ENCODE measurements at places on chromosomes 7 and 10.
A peak's percentile ranks its signal among the peaks of the same experiment; 100 is the strongest.

GRCh38 chr7:9608560-9608959 lies 1175.2 kb downstream of the NXPH1 start:
- no peak for DNase-seq

GRCh38 chr10:102752934-102753664 lies 9.4 kb downstream of the WBP1L start:
- peak; percentile 82 for DNase-seq

DNA sequence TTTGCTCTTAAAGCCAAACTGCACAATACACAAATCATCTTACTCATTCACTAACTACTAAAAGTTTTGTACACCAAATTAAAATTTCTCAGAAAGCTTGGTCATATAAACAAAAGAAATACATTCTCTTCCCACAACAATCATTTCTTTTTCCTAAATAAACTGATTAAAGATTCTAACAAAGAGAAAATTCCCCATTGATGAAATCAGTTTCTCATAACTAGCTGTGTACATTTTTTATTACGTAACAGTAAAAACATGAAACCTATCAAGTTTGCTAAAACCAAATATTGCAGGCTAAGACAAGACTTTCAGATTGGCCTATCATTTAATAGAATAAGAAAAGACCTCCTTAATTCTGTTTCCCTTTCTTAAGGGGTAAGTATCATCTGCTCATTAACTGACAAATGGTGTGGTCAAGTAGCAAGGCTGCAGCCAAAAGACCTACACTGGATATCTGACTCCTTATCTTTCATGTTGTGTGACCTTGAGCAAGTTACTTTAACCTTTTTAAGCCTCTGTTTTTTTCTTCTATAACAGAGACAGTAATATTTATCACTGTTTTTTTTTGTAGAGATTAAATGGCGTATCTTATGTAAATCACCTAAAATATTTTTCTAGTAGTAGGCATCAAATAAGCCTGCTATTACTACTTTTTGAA lies 22.4 kb downstream of the NAMPT start:
- peak; percentile 11 for DNase-seq

DNA sequence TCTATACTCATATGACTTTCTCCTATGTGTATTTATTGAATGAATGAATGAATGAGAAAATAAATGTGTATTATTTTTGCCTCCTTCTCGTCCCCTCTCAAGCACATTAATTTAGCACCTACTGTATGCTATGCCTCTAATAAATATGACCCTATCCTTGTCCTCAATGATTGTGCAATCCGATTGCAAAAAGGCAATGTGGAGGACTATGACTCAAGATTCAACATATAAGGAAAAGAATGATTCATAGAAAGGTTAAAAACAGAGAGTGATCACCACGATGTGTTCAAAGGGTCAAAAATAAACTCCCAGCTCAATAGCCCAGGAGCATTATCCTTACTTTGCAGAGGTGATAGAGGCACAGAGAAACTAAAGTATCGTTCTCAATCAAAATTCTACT lies 322.8 kb upstream of the SORCS1 start:
- peak; percentile 1 for DNase-seq

GRCh38 chr10:8815969-8816368 lies 761.5 kb downstream of the GATA3 start:
- DNase-seq, result no peak

- DNase-seq, result no peak
Measured at GRCh38 chr10:36313142-36313541, 671.0 kb upstream of the FZD8 start.

DNA sequence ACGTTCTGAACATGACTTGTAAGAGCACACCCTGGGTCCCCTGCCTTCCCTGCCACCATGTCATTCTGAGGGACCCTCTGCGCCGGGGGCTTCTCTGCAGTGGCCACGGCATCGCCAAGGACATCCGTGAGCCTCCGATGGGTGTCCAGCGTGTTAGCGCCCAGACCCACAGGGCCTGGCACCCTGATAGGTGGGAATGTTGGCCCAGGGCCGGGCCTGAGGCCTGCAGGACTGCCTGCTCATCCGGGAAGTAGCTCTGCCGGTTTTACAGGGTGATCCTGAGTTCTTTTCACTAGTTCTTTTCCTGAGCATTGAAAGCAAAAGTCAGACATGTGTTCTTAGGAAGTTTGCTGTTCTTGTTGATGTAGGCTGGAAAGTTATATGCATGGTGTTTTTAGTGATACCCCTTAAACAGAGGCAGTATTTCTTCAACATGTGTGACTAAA lies 54.5 kb downstream of the WDR37 start:
- DNase-seq, result no peak

DNA sequence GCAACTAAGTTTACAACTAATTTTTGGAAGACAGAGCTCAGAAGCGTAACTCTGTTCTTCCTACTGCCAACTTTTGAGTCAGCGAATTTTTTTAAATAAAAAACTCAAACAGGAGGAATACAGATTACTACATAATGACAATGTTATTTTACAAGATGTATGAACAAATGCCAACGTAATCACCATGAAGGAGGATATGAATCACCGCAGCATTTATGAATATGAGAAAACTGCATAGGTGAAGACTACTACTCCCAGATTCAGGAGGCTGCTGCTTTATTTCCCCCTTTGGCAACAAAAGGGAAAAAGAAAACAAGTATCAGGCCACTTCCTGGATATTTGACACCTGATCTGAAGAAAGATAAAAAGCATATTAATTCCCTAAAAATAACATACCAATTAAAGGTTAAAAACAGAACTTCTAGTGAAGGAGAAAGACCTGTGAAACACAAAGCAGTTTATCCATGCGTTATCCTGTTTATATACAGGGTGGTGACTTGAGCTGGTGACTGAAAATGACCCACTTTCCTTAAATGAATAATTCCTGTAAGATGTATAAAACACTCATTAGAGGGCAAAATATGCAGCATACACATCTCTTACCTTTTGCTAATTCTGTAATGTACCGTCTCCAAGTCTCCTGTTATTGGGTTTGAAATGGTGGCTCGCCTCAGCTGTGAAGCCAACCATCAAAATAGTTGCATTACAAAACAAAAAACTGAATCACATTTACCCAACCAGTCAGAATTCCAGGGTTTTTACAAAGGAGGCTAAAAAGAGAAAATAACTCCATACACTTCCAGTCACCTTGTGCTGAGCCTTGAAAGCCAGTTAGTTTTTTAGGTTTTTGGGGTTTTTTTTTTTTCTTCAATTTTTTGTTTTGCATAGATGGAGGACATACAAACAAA lies 52.0 kb downstream of the P4HA1 start:
- DNase-seq, result peak; percentile 91

GRCh38 chr7:137538361-137538762 lies 194.8 kb upstream of the PTN start:
- DNase-seq, result peak; percentile 21

DNA sequence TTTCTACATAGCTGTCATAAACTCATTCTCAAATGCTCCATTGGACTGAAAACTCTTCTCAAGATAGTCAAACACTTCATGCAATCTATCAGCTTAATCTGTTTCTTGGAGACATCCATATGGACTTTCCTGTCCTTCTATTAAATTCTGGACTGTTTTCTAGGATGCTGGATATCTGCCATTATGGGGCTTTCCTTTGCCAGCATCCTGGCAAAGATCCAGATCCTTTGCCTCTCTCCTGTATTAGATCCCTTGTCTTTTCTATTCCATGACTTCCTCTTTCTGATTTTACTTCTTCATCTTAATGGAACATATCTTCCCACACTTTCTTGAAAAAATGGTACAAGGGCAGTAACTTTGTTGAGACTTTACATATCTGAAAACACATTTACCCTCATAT lies 35.9 kb upstream of the SKAP2 start:
- DNase-seq, result no peak

- no peak for DNase-seq
Measured at GRCh38 chr10:104501864-104502579, 139.1 kb upstream of the SORCS3 start.

DNA sequence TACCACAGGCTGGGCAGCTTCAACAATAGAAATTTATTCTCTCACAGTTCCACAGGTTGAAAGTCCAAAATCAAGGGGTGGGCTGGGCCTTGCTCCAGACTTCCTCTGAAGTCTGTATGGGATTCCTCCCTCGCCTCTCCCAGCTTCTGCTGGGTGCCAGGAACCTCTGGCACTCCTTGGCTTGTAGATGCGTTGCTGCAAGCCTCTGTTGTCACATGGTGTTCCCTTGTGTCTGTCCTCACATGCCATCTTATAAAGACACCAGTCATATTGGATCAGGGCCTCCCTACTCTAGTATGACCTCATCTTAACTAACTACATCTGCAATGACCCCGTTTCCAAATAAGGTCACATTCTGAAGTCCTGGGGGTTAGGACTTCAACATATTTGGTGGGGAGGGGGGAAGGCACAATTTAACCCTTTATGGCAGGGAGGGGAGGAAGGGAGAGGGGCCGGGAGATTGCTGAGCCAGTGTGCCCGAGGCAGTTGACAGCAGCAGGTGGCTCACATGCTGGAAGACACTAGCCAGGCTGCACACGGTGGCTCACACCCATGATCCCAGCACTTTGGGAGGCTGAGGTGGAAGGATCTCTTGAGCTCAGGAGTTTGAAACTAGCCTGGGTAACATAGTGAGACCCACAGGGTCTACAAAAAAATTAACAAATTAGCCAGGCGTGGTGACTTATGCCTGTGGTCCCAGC lies 18.8 kb downstream of the ZNF282 start:
- peak; percentile 37 for DNase-seq

DNA sequence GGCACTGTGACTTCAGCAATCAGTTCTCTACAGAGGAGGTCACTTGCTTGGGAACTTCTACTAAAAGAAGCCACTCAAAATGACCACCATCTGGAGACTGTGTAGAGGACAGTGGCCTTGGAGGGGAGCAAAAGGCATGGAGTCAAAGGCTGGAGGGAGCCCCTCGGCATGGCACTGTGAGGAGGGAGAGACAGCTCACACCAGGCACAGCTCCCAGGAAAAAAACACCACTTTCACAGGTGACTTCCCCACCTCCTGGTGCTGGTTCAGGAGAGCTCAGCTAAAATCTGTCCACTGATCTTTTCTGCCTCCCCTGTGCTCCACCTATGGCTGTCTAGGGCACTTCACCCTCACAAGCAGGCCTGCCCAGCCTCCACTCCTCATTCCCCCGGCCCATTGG lies 649.4 kb upstream of the MGMT start:
- DNase-seq, result no peak

DNA sequence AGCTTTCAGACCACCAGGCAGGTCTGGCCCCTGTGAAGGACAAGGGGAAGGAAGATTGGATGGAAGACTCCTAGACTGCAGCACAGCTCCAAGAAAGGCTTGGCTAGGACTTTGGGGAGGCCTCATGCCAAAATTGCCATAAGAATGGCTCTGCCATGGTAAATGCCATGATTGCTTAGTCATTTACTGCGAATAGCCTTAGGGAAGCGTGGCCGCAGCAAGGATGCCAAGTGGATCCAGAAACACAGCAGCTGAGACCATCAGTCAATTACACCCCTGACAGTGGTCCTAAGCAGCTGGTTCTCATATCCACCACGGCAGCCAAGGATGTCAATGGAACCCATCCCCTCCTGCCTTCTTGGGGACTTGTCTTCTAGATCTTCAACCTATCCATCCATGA lies 88.2 kb upstream of the AUTS2 start:
- DNase-seq, result no peak

Measured in fibroblast of gingiva (primary cell).